ENCODE measurements at places on chromosomes 3 and 15.

DNA sequence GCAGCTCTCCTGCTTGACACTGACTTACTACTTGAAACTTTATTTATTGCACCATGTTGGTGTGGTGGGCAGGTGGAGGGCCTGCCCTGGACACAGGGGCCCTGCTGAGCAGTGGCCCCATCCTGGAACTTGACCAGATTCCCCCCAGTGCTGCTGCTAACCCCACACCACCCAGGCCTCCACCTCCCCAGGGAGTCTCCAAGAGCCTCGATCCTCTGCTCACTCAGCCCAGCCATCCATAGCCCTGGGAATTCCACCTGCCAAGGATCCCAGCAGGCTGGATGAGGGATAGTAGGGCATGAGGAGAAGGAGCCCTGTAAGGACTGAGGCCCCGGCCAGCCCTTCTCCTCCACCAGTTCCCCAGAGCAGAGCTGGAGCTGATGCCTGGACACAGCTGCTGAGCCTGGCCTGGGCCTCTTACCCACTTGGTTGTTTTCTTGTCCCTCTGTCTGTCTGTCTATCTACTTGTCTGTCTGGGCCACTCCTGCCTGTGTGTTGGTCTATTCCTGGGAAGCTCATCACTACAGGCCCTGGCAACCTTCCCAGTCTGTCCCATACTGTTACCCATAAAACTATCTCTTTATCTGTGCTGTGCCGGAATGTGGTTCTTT is 2.8 kb downstream of the CHAC1 start:
- DNase-seq, result no peak

DNA sequence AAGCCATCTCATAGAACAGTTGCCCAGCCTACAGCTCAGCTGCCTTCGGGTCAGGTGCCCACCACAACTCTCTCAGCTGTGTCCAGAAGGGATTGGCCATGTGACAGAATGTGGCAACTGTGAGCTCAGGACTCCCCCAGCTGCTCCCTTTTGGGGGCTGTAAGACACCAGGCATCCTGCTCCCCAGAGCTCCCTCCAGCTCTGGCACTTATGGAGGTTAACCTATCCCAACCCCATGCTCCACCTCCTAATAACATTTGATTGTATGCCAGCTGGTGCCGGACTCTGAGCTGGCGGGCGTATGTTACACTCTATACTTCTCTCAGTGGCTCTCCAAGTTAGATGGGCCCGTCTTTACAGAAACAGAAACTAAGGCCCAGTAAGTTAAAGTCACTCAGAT is 222.8 kb downstream of the FAM43A start:
- no peak for DNase-seq

- no peak for DNase-seq
These were observed 24.1 kb downstream of the CGGBP1 start for GRCh38 chr3:88034491-88035275.

DNA sequence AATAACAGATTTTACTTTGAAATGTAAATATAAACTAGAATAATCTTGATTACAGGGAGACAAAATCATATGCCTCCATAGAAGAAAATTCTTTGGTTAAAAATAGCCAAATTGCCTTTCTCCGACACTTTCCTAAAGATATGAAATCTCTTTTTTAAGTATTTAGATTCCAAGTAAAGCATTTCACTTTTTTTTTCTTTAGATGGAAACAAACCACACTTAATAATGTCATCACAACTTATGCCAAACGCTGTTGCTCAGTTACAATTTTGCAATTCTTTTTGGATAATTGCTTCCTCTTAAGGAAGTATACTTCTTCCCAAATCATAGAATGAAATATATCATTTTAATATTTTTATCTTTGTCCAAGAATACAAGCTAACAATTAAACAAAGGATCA is 294.1 kb upstream of the ARL6 start:
- DNase-seq, result no peak
